ENCODE measurements at places on chromosomes 5 and 9.

- DNase-seq, result no peak
Observed at GRCh38 chr9:86644675-86645034, 290.4 kb upstream of the TUT7 start.

DNA sequence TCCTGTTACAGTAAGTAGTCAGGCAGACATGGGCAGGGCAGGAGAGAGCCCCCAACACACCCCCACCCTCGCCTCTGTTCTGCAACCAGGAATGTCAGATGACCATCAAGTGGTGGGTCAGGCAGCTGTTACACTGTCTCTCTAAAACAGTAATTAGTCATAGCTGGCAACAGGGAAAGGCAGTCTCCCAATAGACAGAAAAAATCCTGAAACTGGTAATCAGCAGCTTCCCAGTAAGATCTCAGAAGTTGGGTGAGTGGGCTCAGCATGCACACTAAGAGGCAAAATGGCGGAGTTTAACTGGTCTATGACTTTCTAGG lies 90.2 kb downstream of the C5orf15 start:
- DNase-seq, result no peak

DNA sequence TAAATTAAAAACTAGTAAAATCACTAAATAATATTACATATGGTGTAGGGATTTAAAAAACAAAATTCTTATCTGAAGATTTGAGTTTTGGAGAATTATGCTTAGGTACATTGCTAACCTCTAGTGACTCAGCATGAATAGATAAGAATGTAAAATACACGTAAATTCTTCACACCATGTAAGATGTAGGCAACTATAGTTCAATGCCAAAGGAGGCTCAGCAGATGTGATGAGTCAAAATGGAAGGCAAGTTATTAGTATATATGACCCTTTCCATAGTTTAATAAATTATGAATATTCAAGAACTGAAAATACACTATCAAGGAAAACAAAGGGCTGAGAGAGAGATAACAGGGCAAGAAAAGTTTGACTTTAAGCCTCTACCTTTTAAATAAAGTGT lies 79.0 kb downstream of the MRPS30 start:
- no peak for DNase-seq

GRCh38 chr9:28774433-28775235 lies 1201.4 kb upstream of the C9orf72 start:
- DNase-seq, result no peak

DNA sequence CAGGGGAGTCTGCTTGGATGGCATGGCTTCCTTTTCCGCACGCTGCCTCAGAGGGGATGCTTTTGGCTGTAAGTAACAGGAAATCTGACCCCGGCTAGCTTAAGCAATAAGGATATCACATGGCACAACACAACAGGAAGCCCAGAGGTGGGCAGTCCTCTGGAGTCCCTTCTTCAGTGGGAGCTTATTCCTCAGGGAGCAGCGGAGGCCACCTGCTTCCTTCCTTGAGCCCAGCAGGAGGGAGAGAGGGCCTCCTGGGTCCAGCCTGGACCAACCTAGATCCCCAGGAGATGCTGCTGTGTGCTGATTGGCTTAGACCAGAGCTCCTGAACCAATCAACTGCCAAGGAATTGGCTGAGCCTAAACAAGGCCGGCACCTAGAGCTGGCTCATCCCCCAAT lies 66.3 kb downstream of the C9orf50 start:
- DNase-seq, result no peak

DNA sequence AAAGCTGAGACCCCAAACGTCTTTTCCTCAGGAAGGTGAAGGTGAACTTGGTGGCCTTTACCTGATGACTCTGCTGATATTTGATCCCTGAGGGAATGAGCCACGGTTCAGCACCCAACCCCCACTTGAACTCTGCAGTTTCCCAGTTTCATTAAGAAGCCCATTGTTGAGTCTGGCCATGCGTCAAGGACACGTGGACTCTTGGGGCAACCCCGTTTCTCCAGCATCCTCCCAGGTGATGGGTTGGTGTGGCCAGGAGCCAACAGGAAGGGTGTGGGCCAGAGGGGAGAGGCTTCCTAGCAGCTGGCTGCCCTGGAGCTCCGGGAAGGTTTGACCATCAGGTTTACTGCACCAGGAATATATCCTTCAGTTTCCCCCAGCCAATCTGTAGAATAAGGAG lies 59.5 kb upstream of the GNE start:
- DNase-seq, result no peak

GRCh38 chr9:123085916-123086315 lies 52.4 kb downstream of the GPR21 start:
- DNase-seq, result no peak

GRCh38 chr5:65914641-65915196 lies 11.7 kb upstream of the ERBIN start:
- DNase-seq, result no peak

GRCh38 chr5:112366987-112367386 lies 52.1 kb downstream of the EPB41L4A start:
- DNase-seq, result no peak

- no peak for DNase-seq
Observed at GRCh38 chr5:154355129-154355611, 90.6 kb upstream of the SAP30L start.

DNA sequence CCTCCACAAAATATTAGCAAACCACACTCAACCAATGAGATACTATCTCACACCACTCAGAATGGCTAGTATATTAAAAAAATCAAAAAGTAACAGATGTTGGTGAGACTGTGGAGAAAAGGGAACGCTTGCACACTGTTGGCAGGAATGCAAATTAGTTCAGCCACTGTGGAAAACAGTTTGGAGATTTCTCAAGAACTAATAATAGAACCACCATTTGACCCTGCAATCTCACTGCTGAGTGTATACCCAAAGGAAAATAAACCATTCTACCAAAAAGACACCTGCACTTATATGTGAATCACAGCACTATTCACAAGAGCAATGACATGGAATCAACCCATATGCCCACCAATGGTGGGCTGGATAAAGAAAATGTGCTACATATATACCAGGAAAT lies 393.5 kb downstream of the PDE4D start:
- no peak for DNase-seq

GRCh38 chr5:109674596-109674995 lies 15.1 kb upstream of the MAN2A1 start:
- no peak for DNase-seq

DNA sequence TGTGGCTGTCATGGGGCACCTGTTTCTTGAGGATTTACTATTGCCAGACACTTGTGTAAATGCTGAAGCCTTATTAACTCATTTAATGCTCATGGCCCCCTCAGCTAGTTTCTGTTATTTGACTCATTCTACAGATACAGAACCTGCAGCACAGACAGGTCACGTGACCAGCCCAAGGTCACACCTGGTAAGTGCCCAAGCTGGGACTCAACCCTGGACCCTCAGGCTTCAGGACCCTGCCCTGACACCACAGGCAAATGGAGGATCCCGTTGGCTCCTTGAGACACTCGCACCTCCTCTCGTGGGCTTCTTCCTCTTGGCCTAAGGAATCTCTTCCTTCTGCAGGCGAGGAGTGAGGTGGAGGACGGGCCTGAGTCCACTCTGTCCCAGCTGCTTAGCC lies 10.6 kb upstream of the NEURL1B start:
- DNase-seq, result no peak

- DNase-seq, result no peak
Observed at GRCh38 chr9:115084709-115085108, 33.2 kb downstream of the TNC start.

DNA sequence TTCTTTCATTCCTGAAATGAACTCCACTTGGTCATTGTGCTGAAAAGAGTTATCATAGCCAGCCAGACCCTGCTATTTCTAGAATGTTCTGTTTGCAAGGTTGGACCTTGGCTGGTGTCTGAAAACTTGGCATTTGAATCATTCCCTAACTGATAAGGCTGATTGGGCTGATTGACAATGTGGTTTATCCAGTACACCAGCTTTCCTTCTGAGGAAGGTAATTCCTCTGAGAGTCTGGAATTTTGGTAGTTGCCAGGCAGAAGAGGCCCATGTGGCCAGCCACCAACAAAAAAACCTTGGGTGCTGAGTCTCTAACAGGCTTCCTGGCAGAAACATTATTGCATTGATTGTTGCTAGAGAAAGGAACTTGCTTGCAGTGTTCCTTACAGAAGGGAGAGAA lies 15.3 kb downstream of the SEC61B start:
- DNase-seq, result no peak

DNA sequence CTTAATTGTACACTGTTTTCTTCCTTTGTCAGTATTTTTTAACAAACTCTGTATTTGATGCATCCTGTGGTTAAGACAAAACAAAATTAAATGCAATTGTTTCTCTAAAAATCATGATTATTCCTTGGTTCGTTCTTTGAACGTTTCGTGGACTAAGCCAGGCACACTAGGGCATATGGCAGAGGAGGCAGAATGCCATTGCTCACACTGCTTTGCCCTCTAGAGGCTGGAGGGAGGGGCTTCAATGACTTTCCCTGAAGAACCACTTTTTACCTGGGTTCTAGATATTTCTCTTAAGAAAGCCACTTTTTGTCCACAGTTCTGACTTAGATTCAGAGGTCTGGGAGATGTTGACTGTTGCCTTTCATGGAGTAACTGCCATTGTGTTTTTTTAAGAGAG lies 236.2 kb upstream of the ADAMTSL1 start:
- DNase-seq, result no peak

DNA sequence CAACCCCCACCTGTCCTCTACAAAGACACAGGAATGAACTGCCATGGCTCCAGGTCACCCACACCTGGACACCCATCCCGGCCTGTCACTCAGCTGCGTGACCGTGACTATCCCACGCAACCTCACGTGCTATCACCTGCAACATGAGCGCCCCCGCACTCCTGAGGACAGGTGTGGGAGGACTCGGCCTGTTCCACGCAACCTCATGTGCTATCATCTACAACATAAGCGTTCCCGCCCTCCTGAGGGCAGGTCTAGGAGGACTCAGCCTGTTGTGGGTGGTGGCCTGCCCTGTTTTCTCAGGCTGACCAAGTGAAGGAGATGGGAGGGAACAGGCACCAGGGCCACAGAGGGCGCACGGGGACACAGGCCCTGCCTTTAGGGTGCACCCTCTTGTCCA lies 4.1 kb downstream of the QSOX2 start:
- no peak for DNase-seq

- no peak for DNase-seq
Observed at GRCh38 chr5:109254511-109254910, 155.3 kb downstream of the PJA2 start.

- no peak for DNase-seq
Observed at GRCh38 chr5:131185523-131186104, 14.9 kb downstream of the LYRM7 start.

GRCh38 chr9:2874001-2874750 lies 30.3 kb upstream of the PUM3 start:
- DNase-seq, result no peak

- DNase-seq, result no peak
Observed at GRCh38 chr5:137090721-137091120, 408.4 kb downstream of the SPOCK1 start.

GRCh38 chr9:16154521-16155078 lies 601.8 kb downstream of the CCDC171 start:
- DNase-seq, result no peak

GRCh38 chr9:136098844-136099243 lies 3.8 kb upstream of the NACC2 start:
- DNase-seq, result no peak

DNA sequence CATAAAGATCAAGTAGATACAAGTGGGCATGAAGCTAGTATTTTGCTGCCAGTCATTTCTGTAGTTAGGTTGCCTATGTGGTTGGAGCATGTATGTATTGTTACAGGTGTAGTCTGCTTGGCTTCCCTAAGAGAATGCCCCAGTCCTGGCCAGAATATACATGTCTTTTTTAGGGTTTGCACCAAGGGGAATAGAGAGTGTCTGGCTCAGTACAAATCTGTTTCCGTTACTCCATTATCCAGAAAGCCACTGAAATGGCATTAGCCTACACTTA lies 23.2 kb downstream of the TGFBR1 start:
- no peak for DNase-seq

Data from stimulated activated CD4-positive, alpha-beta T cell treated with anti-CD3 and anti-CD28 coated beads, Interleukin-1b, Interleukin-23, amount 100 ng/mL, for 1 hour (primary cell).